ENCODE measurements at places on chromosomes 16 and 17.

- DNase-seq = no peak
Observed at GRCh38 chr17:38673707-38674013, 1.1 kb downstream of the EPOP start.

- no peak for DNase-seq
Observed at GRCh38 chr17:82949361-82949760, 109.5 kb upstream of the ZNF750 start.

DNA sequence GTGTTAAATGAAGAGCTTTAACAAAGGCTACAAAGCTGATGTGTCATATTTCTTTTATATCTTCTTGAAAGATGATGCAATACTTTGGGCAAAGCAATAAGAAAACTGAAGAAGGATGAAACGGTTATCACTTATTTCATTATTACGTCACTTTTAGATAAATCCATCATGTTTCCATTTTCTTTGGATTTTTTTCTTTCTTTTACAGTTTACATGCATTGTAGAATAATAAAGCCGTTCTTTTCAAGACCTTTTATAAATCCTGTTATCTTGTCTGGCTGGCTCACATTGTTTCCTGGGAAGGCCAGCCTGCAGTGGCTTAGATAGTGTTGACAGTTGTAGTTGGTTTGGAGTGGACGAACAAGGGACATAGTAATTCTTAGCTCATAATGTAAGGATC is 28.9 kb downstream of the TANC2 start:
- DNase-seq = no peak

GRCh38 chr17:47760409-47761140 is 27.5 kb downstream of the TBX21 start:
- no peak for DNase-seq

DNA sequence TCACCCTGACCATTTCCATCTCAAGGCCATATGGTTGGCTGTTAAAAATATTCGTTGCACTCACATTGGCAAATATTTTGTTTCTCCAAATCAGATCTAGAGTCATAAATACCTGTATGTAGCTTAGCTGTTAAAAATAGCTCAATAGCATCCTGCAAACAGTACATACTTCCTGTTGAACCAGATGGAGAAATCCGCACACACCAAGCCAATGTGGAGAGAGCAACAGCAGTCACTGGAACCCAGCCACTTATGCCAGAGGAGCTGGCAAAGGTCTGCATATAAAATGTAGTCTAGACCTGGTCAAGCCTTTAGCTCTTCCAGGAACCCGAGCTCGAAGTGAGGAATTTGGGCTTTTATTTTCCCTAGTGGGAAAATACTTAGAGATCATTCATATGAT is 146.4 kb upstream of the KCNJ16 start:
- DNase-seq = no peak

DNA sequence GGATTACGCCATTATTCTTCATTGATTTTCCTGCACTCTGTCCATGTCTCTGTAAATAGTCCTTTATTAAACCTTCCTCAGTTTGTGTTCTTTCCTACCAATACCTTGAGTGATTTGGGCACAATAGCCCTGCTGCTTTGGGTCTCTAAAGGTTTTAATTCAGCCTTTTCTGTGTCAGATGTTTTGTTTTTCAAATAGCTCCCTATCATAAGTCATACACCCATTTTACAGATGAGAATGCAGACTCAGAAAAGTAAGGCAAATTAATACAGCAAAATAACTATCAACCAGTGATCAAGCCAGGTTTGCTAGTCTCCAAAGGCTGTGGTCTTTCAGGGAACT is 25.0 kb upstream of the KPNB1 start:
- no peak for DNase-seq

All from NT2/D1 (cell line).